ENCODE measurements at places on chromosomes 3 and 15. TPM values are rescaled to one million over a fixed set of nuclear protein-coding genes. Genes with fewer than 3 reads are reported as not detected.

The COL6A5 gene
- 4.9 TPM for total RNA-seq

The ZNF80 gene
- not detected for total RNA-seq

The BNC1 gene
- total RNA-seq, result not detected

DNA sequence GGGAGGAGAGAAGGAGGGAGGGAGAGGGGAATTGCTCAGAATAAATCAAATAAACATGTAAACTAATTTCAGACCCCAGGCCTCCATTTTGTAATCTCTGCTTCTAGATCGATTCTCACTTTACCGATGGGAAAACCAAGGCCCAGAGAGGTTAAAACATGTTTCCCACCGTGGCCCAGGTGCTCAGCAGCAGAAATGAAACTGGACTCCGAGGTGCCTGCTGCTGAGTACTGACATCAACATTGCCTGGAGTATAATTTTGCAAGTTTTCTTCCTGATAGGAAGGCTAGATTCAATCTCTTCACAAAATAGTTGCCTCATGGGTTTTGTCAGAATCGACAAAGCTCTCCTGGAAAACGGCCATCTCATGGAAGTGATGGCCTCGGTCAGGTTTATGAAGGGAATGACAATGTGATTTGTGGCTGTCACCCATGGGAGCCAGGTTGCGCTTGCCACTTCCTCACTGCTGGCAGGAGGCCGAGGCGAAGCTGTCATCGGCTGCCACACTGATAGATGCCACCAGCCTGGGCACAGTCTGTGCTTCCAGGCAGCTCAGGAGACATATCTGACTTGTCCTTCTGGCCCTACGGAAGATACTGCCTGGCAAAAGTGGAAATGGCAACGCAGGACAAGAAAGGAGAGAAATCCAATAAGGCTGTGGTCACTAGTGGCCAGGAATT is 133.1 kb upstream of the LRRN1 start:
- no peak for DNase-seq

DNA sequence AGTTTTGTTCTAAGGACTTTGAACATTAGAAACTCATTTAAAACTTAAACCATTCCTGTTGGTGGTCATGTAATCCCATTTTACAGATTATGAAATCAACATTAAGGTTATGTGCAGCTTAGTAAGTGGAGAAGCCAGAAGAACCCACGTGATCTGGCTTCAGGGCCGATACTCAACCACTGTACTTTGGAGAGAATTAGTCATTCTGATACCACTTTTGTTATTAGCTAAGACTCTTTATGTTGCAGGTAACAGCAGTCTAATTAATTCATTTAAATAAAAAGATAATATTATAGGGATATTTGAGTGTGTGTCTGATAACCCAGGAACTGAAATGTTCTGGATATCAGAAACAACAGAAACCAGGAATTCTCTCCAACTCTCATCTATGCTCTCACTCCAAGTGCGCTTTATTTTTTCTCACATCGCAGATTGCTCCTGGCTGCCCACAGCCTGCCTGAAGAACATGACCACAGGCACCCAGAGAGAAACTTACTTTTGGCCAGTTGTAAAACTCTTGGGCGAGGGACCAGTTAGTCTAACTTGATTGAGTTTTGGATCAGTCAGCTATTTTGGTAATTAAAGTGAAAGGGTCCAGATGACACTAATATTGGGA is 25.2 kb downstream of the UBE2E1 start:
- DNase-seq, result no peak

- no peak for DNase-seq
Observed at GRCh38 chr3:39088456-39088855, 19.0 kb downstream of the GORASP1 start.

GRCh38 chr15:52822475-52822874 is 32.3 kb upstream of the ONECUT1 start:
- DNase-seq, result no peak

DNA sequence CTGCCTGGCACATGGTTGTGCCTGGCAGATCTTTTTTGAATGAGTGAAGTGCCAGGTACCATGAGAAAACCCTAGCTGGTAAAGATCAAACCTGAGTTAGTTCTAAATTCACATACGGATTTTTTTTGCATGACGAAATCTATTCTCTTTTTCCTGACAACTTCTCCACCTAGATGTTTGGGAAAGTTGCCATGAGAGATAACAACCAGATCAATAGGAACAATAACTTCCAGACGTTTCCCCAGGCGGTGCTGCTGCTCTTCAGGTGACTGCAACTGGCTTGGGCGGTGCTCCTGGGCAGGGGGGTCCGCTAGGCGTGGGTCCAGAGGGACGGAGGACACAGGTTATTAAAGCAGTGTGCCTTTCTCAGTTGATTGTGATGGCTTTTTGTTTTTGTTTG is 71.8 kb downstream of the CHDH start:
- DNase-seq, result no peak

Data from K562 (cell line).